ENCODE measurements at places on chromosomes 12 and 14.

- no peaks in the 10 kb centered on the region for H3K27me3 ChIP-seq
- H3K27ac ChIP-seq: no peak overlapping the region
- H3K4me1 ChIP-seq: no peaks in the 10 kb centered on the region
- H3K36me3 ChIP-seq: no peaks in the 10 kb centered on the region
- no peak overlapping the region for H3K4me3 ChIP-seq
- DNase-seq: peak; percentile 23
Measured at GRCh38 chr14:50260511-50260910, 29.1 kb upstream of the SOS2 start.

- DNase-seq: no peak
- peaks cover 22% of the 10 kb centered on the region for H3K4me1 ChIP-seq
- H3K36me3 ChIP-seq: no peaks in the 10 kb centered on the region
- H3K27ac ChIP-seq: no peak overlapping the region
Measured at GRCh38 chr14:55800156-55800785, 220.3 kb downstream of the KTN1 start.

DNA sequence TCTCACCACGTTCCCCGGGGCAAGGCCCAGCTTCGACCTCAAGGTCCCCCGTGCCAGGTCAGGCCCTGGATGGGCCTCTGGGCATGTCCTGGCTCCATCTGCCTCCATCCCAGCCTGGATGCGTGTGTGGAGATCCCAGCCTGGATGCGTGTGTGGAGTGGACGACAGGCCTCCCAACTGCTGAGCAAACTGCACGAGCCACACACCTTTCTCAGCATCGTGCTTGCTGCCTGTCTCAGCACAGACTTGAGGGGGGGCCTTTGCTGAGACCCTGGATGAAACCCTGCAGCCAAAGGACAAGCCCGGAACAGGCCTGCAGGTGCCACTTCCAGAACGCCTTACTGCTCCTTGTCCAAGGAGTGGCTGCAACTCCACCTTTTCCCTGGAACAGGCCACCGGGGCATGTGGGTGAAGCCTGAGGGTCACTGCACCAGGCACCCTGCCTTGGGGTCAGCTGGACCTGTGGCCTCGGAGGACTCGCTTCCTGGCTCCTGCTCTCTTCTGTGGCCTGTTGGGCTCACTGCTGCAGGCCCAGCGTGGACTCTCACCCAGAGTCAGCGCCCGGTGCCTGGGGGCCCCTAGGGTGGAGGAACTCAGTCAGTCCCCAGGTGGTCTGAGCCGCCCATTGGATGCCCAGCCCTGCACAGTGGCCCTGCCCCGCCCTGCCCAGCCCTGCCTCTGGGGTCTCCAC lies 176.0 kb downstream of the KIF26A start:
- H3K4me1 ChIP-seq: no peaks in the 10 kb centered on the region
- H3K4me3 ChIP-seq: no peak overlapping the region
- H3K27ac ChIP-seq: no peak overlapping the region
- H3K36me3 ChIP-seq: no peaks in the 10 kb centered on the region

DNA sequence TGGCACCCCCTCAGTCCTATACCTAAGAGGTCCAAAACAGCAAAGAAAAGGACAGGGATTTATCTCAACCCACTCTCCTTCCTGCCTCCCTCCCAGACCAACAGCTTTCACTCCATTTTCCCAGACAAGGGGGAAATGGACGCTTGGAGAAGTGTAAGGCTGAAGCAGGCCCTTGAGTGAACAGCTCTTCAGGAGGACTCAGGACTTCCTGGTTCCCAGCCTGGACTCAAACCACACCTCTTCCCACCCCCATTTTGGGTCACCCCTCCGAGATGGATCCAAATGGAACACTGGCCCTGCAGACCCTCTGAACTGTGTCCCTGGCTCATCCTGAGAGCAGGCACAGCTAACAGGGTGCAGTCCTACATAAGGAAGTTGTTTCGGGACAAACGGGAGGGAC lies 2.7 kb downstream of the KMT2D start:
- H3K27me3 ChIP-seq: no peaks in the 10 kb centered on the region
- peaks cover 18% of the 10 kb centered on the region for H3K36me3 ChIP-seq
- peak overlapping the region; percentile 98 for H3K4me3 ChIP-seq
- DNase-seq: no peak
- H3K27ac ChIP-seq: no peak overlapping the region
- peaks cover 49% of the 10 kb centered on the region for H3K4me1 ChIP-seq
